Esophagus squamous epithelium (tissue), 5 donors: ENCODE measurements at places on chromosomes 2 and 18.

GRCh38 chr2:229270551-229271410, at the start of gene PID1:
Gene PID1, minus strand, starts transcription at chr2:229271287. Its CDS starts 244 bp downstream, at chr2:229271043.
- DNase-seq, result no peak

DNA sequence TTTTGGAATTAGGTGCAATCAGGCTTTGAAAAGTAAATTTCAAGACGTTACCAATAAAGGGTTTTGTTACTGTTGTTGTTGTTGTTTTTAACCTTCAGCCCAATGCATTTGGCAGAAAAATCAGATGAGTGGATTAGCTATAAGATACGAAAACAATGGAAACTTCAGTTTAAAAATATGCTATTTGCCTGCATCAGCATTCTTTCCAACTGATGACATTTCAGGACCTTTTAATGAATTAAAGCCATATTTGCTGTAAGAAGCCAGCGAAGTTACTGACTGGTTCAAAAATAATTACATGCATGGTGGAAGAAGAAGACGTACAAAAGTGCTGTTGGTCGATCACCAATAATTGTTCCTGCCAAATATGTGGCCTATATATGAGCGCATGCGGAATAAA, 639.3 kb upstream of the SOX11 start:
- no peak for DNase-seq

GRCh38 chr2:152034257-152034801, 64.5 kb downstream of the CACNB4 start:
- no peak for DNase-seq

DNA sequence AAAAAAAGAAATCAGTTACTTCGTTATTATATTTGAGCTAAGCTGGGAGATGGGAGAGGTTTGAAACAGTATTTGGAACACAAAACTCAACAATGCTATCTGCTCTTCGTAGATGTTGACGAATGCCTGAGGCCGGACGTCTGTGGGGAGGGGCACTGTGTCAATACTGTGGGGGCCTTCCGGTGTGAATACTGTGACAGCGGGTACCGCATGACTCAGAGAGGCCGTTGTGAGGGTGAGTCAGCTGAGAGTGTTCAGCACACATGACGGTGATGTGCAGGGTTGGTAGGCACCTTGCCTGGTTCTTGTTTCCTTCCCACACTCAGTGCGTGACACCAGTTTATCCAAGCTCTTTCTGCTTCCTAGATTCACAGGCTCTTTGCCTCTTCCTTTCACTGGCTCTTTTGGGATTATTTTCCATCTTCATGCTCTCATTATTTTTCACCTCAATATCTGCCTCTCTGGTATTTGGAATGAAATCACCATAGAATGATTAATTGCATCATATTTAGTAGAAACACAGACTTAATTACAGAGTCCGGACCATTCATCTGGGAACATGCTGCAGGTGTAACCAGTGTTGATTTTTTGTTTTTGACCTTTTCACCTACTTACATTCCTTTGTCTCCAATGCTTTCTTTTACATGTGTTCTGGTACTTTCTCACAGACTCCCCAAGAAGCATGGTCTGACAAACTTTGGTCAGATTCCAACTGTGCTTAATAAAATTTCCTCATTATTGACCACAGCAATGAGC, 200.6 kb upstream of the RASGRP3 start:
- no peak for DNase-seq

- no peak for DNase-seq
Observed at GRCh38 chr2:239181903-239182581, 218.8 kb downstream of the HDAC4 start.

- no peak for DNase-seq
Observed at GRCh38 chr2:226760412-226761194, 39.0 kb downstream of the IRS1 start.

DNA sequence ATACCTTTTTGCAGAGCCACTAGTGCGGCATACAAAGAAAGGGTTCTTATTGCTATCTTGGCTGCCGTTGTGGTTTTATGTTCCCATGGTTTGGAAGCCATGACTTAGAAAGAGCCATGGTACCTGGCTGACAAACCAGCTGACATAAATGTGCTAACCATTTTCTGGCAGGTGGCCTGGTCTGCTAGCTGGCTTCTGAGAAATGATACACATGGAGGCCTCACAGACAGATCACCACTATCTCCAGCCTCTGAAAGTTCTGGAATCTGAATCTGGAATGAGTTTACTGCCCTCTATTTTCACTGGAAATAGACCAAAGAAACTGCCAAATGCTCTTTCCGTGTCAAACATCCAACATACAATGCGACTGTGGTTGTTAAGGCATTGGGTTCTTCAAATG, 123.7 kb downstream of the QPCT start:
- DNase-seq, result no peak

DNA sequence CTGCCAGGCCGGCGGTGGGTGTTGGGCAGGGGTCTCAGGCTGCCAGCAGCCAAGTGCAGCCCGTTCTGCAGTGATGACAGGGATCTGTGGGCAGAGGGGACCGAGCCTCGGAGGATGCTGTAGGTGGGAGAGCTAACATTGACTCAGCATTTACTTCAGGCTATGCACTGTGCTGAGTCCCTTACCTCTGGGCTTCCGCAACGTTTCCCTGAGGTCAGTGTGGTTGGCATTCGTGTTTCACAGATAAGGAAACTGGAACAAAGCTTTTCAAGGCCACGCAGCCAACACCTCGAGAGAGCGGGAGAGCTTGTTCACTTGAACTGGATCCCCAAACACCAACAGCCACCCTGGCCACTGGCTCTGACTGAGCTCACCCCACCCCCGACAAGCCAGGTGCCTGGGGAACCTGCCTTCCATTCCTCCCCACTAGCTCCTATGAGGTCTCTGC, 839 bp upstream of the GPR148 start:
- DNase-seq, result no peak

DNA sequence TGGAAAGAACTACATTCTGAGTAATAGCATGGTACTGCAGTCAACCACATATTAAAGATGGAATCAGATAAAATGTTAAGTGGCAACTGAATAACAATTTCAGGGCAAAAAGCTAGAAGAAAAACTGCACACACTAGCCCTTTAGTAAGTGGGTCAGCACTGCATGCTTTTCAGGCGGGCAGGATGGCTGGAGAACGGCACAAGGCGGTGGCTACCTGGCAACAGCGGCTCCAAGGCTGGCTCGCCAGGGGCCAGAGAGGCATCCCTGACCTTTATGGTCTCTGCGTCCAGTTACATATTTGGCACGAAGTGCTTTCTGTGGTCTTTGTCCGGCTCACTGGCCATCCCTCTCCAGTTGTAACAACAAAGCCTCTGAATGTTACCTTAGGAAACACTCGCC, 226.7 kb downstream of the MYT1L start:
- DNase-seq, result no peak

GRCh38 chr2:230569298-230569697, 143.3 kb upstream of the CAB39 start:
- DNase-seq, result no peak

GRCh38 chr2:52810460-52810859, 957.1 kb upstream of the CHAC2 start:
- no peak for DNase-seq

GRCh38 chr2:44691174-44691785, 250.2 kb upstream of the SIX3 start:
- DNase-seq, result no peak

DNA sequence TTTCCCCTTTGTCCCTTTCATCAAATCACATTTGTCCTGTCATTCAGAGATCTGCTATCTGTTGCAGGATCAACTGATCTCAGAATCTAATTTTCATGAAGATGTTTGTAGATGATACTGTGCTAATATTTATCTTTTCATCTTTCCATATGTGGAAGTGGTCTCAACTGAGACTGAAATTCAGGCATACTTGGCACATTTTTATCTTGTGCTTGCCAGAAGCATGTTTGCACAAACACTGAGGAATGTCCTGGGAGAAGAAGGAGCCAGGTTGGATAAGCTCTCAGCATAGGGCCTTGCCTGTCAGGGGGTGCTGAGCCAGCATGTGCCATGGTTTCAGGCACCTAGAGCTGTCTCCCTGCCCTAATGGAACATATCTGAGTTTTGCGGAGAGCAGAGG, 24.5 kb upstream of the MMADHC start:
- no peak for DNase-seq
